Mammary epithelial cell (primary cell): ENCODE measurements at places on chromosomes 3 and 15.

DNA sequence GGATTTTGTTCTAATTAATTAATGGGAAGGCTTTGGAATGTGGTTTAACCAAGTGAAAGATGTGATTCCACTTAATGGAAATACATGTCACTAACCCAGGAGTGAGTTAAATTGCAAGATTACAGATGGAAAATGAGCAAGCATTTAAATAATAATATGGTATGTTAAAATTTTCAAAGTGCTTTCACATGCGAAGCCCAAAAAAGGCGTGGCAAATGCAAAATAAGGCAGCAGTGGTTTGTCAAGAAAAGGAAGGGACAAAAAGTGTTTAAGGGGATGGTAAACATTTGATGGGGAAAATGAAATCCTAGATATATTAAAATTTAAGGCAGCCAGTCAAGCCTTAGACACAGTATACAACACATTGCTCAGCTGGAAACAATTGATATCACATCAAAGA lies 2.9 kb downstream of the TICRR start:
- DNase-seq, result no peak

GRCh38 chr3:123568875-123569274 lies 16.0 kb downstream of the HACD2 start:
- no peak for DNase-seq

DNA sequence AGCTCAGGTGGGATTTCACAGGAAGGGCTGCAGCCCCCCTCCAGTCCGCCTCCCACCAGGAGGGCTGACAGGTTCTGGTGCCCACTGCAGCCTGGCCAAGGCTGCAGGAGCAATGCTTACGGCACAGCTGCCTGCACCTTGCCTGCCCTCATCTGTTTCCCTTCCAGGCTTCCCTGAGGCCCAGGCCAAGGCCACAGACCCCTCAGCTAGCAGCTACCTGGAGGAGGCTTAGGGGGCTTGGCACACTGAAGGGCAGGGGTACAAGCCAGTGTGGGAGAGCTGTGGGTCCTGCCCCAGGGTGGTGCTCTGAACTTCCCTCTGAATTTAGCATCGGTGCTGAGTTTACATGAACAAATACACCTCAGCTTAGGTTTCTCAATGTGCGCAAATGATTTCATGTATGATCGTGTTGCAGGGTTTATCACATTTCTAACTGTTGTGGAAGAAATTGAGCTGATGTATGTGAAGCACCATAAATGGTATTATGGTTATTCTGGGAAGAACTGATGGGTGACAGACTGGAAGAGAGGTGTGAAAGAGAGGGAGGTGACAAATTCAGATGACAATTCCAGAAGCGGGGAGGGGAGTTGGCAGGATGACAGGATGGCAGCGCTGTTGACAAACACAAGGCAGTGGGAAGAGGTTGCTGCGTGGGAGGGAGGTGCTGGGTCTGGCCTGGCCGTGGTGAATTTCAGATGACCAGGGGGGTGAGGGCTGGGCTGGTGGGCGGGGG lies 6.1 kb downstream of the RHCG start:
- no peak for DNase-seq

DNA sequence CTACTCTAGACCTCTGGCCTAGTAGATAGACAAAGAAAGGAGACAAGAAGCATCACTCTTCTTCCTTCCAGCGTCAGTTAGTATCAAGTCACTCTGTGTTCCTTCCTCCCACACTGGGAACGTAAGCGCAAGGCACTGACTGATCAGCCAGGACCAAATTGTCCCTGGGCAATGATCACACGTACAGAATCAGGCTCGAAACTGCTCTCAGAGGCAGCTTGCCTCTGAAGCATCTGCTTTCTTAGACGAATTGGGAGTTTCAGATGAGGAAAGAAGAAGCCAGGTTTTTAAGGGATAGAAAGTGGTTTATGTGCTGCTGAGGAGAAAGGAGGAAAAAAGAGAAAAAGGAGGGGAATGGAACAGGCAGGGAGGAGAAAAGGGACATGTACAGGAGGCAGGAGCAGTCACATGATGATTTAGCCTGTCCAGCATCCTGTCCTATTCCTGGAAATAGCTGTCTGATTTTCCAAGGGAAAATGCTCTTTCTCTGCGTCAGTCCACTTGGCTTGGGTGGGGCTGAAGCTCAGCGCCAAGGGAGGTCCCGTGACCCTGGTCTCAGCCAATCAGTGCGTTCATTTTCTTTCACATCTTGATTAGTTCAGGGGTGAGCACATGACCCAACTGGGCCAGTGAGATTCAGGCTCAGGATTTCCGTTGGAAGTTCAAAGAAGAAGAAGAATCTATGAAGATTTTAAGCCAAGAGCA lies 102.0 kb upstream of the PRICKLE2 start:
- DNase-seq, result no peak

GRCh38 chr3:175383813-175384212 lies 524.7 kb downstream of the NAALADL2 start:
- DNase-seq, result no peak

- DNase-seq, result no peak
Observed at GRCh38 chr3:171307046-171307585, 153.1 kb downstream of the TNIK start.

DNA sequence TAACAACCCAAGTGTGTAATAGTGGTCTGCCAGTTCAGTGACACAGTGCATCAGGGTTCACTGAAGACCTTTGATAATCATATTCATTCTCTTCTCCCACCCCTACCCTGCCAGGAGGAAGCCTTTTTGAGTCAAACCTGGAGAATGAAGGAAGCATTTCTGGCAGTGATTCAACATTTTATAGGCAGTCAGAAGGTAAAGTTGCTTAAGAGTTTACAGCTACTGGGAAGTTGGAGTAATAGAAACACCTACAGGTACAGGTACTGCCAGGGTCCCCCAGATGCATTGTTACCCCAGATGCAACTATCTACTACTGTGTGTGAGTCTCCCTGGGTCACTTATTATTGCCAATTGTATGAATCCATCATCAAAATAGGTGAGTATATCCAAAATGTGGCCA lies 146.9 kb upstream of the EIF1B start:
- peak; percentile 9 for DNase-seq

GRCh38 chr3:129315223-129315997 lies 36.7 kb downstream of the HMCES start:
- peak; percentile 35 for DNase-seq

- DNase-seq, result no peak
Observed at GRCh38 chr15:49236869-49237268, 66.8 kb downstream of the GALK2 start.

GRCh38 chr15:83698294-83698693 lies 44.4 kb downstream of the ADAMTSL3 start:
- peak; percentile 64 for DNase-seq

- DNase-seq, result peak; percentile 66
Observed at GRCh38 chr15:33310481-33311311, at the start of gene RYR3. RYR3 (plus strand) TSS chr15:33310967; CDS start chr15:33311046, 79 bp downstream.

- no peak for DNase-seq
Observed at GRCh38 chr15:42375941-42376340, 16.6 kb downstream of the CAPN3 start.

GRCh38 chr3:143389388-143389787 lies 269.8 kb downstream of the CHST2 start:
- no peak for DNase-seq

- no peak for DNase-seq
Observed at GRCh38 chr15:28957606-28958498, 72.1 kb downstream of the APBA2 start.

DNA sequence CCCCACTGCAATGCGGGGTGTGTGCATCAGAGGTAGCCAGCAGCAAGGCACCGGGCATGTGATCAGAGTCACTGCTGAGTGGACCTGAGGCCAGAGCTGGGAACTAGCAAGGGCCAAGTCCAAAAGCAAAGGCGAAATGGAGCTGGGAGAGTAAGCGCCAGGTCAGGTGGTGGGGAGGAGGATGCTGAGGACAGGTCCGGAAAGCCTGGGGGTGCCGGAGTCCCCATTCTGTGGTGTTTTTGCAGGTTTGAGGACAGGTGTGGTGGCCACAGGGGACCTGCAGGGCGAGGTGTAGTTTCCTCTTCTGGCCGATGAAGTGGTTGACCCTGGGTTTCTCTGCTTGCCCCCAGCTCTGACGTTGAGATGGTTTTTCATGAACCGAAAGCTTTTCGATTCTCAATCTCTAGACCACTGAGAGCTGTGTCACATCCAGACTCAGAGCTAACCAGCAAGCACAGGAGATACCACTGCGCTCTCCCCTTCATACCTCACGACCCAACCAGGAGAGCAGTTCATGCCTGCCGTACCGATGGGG lies 35.0 kb upstream of the HES1 start:
- no peak for DNase-seq

- DNase-seq, result no peak
Observed at GRCh38 chr15:90327311-90327710, 24.8 kb upstream of the ZNF774 start.

DNA sequence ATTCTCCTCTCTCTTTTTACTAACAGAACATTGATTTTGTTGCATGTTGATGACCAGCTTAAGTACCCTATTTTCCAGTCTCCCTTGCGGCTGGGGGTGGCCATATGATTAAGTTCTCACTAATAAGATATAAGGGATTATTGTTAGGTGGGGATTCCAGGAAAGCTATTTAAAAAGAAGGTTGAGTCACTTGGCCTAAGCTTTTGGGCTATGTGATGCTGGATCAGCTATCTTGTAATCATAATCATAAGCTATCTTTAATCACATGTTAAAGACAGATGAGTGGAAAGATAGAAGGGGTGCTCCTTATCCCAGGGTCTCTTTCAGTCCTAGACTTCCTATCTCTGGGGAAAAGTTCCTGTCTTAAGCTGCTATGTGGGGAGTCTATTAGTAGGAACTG lies 59.9 kb downstream of the CGNL1 start:
- no peak for DNase-seq

DNA sequence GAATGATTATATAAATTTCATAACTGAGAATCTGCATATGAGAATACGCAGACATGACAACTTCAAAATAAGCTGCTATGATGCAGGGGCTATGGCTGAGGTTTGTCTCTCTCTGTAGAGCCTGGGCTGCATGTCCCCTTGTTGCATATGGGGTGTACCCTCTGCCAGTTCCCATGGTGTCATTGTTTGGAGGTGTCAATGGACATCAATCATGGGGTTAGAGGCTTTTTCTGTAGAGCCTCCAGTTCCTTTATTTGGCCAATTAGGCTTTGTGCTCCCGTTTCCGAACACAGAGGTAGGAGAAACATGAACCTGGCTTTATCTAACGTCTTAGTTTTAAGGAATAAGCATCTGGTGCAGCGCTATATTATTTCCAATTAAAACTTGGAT lies 77.3 kb upstream of the RARB start:
- DNase-seq, result no peak

GRCh38 chr3:85148036-85148435 lies 189.2 kb downstream of the CADM2 start:
- DNase-seq, result no peak

DNA sequence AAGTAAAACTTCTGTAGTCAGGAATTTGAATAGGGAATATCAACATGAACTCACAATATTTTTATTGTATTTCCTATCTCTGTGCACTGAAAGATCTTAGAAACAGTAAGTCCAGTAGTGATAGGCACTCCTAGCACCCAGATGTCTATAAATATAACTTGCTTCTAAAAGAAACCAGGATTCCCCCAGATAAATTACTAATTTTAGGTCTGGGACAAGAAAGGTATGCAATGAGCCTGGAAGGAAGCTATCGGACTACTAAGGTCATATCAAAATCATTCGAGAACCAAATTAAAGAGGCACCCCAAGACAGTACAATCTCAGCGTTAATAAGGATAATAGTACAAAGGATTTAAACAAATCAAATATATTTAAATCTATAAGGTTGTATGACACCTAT lies 47.4 kb downstream of the CLDN18 start:
- DNase-seq, result no peak

GRCh38 chr15:59259137-59259943 lies 52.7 kb downstream of the LDHAL6B start:
- DNase-seq, result no peak

DNA sequence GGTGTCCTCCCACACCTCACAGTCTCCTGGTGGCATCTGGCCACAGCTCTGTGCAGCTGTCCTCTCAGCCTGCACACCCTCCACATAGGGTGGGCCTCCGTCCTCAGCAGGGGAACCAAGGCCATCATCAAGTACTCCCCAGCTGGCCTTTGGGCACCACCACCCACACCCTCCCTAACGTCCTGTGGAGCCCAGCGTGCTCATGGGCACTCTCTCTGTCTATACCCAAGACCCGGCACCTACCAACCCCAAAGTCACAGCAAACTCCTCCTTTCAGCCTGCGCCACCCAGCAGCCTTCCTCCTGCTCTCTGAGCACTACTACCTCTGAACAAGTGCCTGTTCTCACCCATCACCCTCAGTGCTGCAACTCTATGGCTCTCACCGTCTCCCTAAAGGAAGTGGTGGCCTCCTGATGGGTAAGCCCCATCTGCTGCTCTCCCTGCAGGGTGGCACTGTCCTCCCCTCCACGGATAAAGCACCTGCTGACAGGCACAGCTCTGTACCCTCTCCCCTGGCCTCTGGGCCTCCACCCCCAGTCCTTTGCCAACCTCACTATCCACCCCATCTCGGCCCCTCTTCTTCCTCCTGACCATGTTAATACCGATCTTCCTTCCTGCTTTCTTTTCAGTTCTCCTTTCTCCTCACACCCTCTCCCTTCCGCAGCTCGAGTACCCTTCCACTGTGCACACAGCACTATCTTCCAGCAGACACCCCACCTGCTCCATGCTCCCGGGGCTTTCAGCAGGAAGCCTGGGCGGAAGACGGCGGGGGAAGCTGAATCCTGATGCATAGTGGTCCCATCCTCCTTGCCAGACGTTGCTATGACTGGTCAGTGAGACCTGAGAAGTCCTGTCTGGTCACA lies 31.5 kb downstream of the SLC41A3 start:
- DNase-seq, result no peak

DNA sequence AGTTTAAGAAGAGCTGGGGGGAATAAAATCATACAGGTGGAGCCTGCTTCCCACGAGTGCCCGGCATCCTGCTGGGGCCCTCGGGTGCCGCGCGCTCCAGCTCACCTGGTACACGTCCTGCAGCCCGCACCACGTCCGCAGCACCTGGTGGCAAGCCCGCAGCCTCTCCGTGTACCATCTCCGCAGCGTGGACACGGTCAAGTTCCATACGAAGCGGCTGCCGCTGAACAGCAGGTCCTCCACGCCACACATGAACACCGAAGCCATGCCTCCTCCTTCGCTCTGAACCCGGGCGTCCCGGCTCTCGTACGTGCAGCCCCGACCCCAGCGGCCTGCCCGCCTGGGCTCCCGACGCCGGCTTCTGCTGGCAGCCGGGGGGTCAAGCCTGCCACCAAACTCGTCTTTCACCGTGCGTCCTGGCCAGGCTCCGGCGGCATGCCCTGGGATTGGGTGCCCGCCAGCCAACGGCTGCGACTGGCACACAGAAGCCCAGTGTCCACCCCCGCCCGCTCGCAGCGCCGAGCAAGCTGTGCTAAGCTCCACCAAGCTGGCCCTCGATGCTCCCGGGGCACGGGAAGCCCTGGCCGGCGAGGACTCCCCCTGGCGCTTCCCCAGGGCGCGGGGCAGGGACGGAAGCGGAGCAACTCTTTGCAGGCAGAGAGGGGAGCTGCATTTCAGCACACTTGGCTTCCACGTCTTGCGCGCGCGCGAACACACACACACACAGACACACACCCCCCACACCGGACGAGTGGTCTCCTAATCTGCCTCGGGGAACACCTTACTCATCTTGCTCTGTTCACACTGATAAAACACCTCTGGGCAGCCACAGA lies at the start of gene FRMD4B:
TSS of gene FRMD4B (minus strand) at position 366 of the 833 bp plus-strand sequence. CDS start at position 267, 99 bp downstream.
- peak; percentile 65 for DNase-seq

GRCh38 chr3:64408770-64409169 lies 183.5 kb upstream of the PRICKLE2 start:
- DNase-seq, result no peak

- no peak for DNase-seq
Observed at GRCh38 chr15:71612397-71612722, 198.0 kb upstream of the NR2E3 start.
